ENCODE measurements at places on chromosomes 12 and 14. TPM values are rescaled to one million over a fixed set of nuclear protein-coding genes. Genes with fewer than 3 reads are reported as not detected.

The GUCY2C gene
- not detected for total RNA-seq

The KRT83 gene
- total RNA-seq = not detected

The KRT77 gene
- total RNA-seq = not detected

The OASL gene
- not detected for total RNA-seq

The ADCY6 gene
- total RNA-seq = 37.6 TPM

The OTUB2 gene
- 1.0 TPM for total RNA-seq

The CLEC2A gene
- total RNA-seq = not detected

The TESPA1 gene
- total RNA-seq = 0.52 TPM

The SLC10A1 gene
- total RNA-seq = not detected

The PIWIL1 gene
- not detected for total RNA-seq

The LPCAT3 gene
- 14.6 TPM for total RNA-seq

The KRT71 gene
- not detected for total RNA-seq

The CEP170B gene
- total RNA-seq = 1.6 TPM

The EGLN3 gene
- total RNA-seq = 60.0 TPM

The POTEM gene
- not detected for total RNA-seq

The HOXC9 gene
- total RNA-seq = 4.2 TPM

The B4GALNT3 gene
- 4.2 TPM for total RNA-seq

The CLBA1 gene
- 2.1 TPM for total RNA-seq

The KIF26A gene
- total RNA-seq = 6.3 TPM

The IL22 gene
- not detected for total RNA-seq

The PAPLN gene
- 1.6 TPM for total RNA-seq

The PYGL gene
- 32.9 TPM for total RNA-seq

The TBC1D30 gene
- total RNA-seq = 0.52 TPM
